ENCODE measurements at places on chromosomes 5 and 9. TPM values are rescaled to one million over a fixed set of nuclear protein-coding genes. Genes with fewer than 3 reads are reported as not detected.

DNA sequence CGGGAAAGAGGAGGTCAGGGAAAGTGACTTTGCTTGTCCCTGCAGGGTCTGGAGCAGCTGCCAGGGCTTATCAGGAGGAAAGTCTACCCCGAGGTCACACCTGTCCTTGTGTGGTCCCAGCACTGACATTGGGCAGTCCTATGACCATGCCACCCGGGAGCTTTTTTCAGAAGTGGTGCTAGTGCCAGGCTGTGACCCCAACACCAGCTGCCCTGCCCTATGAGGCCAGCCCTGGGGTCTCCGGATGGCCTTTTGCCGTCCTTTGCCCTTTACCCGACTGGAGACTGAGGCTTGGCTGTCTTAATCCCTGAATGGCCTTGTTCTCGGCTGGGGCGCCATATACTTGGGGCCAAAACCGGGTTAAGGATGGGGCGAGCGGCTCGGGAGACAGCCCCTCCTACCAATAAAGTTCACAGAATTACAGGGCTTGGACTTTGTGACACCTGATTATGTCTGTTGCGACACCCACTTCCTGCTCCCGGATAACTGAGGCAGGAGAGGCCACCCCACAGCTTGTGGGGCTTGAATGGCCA, 22.2 kb upstream of the SLC9A3 start:
- DNase-seq = no peak
- H3K4me1 ChIP-seq = peaks cover 3% of the 10 kb centered on the region
- no peak overlapping the region for H3K4me3 ChIP-seq
- H3K27me3 ChIP-seq = peaks cover 8% of the 10 kb centered on the region
- no peak overlapping the region for H3K27ac ChIP-seq

DNA sequence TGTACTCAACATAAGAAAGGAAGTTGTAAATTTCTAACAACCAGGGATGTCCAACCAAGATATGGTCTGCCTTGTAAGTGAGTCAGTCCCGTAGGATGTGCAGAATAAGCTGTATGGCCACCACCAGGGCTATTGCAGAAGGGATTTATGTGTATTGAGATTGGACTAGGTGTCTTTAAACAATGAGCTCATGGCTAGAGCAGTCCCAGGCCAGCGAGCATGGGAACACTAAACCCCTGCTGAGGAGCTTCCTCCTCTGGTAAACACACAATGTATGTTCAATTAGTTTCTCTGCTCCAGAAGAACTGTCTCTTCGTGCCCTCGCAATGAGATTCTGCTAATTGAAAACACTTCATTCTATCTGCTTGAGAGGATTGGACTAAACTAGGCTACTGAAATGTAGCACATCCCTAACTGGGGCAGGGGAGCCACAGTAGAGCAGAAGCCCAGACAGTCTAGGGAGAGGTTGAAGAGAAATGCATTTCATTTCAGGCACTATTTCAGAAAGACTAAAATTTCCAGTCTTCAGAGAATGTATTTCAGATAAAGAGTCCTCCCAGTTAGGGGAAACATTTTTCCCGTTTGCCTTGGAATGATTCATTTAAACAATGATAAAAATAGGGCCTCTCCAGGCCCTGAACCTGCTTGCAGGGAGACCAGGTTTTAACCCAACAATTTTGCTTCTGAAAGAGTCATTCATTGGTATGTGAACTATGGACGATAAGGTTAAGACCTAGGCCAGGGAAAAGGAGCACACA, 154.7 kb downstream of the FAM114A2 start:
- peak; percentile 73 for DNase-seq
- no peaks in the 10 kb centered on the region for H3K27me3 ChIP-seq
- no peak overlapping the region for H3K4me3 ChIP-seq

- no peak overlapping the region for H3K27ac ChIP-seq
- no peaks in the 10 kb centered on the region for H3K27me3 ChIP-seq
- no peak overlapping the region for H3K4me3 ChIP-seq
- H3K4me1 ChIP-seq = no peaks in the 10 kb centered on the region
These were observed 16.4 kb downstream of the C5orf63 start for GRCh38 chr5:127056896-127057295.

DNA sequence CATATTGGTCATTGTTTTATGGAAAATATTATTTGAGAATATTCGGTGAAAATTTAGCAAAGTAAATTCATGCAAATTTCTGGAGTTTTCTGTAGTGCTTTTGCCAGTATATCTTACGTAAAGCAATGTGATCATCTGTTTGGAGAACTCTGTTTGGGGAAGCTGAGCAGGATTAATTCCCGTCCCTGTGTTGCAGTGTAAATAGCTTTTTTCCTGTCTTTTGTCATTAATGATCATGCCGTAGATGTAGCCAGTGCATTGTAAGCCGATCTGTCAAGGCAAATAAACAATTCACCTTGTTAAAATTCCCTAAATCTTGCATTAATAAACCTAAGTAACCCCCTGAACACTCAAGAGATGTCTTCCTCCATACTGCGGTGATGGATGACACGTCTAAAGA, 39.2 kb downstream of the PPIC start:
- DNase-seq = no peak
- no peaks in the 10 kb centered on the region for H3K36me3 ChIP-seq
- H3K27me3 ChIP-seq = no peaks in the 10 kb centered on the region
- no peak overlapping the region for H3K4me3 ChIP-seq
- H3K4me1 ChIP-seq = no peaks in the 10 kb centered on the region

DNA sequence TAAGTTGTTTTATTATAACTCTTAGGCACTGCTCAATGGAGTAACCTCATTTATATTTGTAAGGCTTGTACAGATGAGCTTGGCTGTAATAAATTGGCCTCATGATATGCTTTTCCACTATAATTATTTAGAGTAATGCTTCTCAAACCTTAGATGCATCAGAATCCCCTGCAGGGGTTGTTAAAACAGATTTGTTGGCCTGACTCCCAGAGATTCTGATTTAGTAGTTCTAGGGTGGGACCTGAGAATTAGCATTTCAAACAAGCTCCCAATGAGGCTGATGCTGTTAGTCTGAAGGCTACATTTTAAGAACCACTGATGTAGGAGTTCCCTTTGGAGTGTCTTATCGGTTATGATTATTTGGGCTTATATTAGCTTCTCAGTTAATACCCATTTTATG, 38.2 kb upstream of the ARSB start:
- H3K4me1 ChIP-seq = peaks cover 5% of the 10 kb centered on the region
- DNase-seq = no peak
- peaks cover 8% of the 10 kb centered on the region for H3K27me3 ChIP-seq
- H3K27ac ChIP-seq = no peak overlapping the region
- H3K36me3 ChIP-seq = no peaks in the 10 kb centered on the region
- no peak overlapping the region for H3K4me3 ChIP-seq

GRCh38 chr9:100346836-100347235, 5.9 kb downstream of the TEX10 start:
- no peak overlapping the region for H3K4me3 ChIP-seq
- H3K4me1 ChIP-seq = peaks cover 2% of the 10 kb centered on the region
- H3K27ac ChIP-seq = peak overlapping the region; percentile 1

Gene WWC1
- polyA plus RNA-seq = 10.3 TPM

Gene LCNL1
- 0.15 TPM for polyA plus RNA-seq

Gene TRPM3
- polyA plus RNA-seq = not detected

Gene SLC25A48
- not detected for polyA plus RNA-seq

Gene SPZ1
- polyA plus RNA-seq = not detected
